CD4-positive, alpha-beta memory T cell (primary cell): ENCODE measurements at places on chromosomes 6 and 20. TPM values are rescaled to one million over a fixed set of nuclear protein-coding genes. Genes with fewer than 3 reads are reported as not detected.

DNA sequence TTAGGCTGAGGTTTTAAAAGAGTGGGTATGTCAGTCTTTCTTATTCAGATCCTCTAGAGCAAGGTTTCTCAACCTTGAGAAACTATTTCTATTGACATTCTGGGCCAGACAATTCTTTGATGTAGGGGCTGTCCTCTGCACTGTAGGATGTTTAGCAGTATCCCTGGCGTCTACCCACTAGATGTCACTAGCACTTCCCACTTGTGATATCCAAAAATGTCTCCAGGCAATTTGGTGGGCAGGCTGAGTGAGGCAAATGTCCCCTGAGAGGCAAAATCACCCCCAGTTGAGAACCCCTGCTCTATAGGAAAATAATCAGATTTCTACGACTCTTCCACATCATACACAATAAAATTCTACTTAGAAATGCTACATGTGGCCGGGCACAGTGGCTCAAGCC, 7.7 kb upstream of the ZKSCAN8 start:
- peak; percentile 40 for DNase-seq

GRCh38 chr6:161415302-161415855, 141.5 kb upstream of the AGPAT4 start:
- DNase-seq, result no peak

- no peak for DNase-seq
These were observed 154.6 kb upstream of the PROKR2 start for GRCh38 chr20:5471368-5471767.

PPIL6 gene
- 0.39 TPM for total RNA-seq

DNA sequence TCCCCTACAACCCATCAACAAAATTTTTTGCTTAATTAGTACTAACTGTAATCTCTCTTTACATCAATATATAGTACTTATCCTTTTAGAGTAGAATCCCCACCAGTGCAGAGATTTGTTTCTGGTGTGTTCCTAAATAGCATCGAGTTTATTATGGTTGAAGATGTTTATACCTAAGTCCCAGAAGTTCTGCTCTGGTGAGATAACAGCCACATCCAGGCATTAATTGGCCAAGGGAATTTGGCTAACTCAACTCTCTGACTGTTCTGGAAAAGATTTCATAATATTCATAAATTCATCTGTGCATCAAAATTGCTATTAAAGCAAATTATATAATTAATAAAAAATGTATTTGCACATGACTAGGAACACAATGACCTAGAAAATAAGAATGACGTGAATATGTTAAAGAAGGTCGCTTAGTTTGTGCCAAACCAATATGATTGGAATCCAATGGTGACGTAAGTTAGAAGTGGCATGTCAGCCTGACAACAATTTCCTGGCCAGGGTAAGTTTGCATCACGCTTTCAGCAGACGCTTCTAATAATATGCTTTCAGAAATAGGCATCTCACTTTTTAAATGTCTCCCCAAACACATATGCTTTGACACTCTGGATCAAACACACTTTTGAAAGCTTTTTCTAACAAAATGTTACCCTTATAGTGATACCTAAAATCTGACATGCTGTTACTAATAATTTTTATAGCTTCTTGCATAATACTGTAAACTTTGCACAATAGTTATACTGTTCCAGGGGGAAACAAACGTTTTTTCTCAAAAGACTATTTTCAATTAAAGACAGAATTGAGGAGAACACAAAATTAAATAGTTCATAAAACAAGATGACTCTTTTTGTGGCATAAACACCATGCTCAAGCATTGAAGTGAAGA, 236.7 kb downstream of the TENT5A start:
- DNase-seq, result no peak

DNA sequence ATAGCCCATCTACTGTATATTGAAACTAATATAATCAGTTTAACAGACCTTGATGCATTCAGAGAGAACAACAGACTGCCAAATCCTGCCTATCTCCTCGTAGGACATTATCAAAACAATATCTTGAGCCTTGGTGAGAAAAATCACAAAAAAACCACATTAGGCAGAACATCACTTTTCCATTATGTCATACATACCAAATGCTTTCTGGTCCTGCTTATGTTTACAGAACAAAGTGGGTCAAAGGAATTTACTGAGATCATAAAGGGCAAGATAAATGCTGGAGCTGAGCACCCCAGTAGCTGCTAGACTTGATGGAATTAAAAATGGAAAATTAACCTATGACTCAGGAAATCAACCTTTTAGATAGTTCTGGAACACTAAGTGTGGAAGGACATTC, 195.3 kb upstream of the KCNK16 start:
- DNase-seq, result no peak

DNA sequence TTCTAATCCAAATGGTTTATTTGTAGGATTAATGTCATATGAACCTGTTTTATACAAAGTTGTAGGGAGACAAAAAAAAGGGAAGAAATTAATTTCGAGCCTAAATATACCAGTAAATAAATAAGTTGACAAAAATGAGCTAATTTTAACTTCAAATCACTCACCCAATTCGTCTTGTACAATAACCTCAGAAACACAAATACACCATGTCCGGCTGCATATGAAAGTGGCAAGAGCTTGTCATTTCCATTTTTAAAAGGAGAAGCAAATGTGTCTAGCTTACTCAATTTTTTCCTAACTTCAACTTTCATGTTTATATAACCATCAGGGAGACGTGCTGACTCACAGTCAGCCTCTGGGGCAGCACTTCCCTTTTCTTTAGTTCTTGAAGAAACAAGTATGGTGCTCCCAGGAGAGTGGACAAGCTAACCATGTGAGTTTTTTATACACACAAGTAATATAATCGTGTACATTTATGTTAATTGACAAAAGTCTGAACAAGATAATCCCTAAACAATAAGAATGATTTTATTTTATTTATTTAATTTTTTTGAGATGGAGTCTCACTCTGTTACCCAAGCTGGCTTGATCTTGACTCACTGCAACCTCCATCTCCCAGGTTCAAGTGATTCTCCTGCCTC, 55.5 kb upstream of the SGK1 start:
- no peak for DNase-seq

- no peak for DNase-seq
These were observed 41.9 kb upstream of the CALHM6 start for GRCh38 chr6:116419069-116419786.

- DNase-seq, result no peak
These were observed 62.4 kb upstream of the MRPS10 start for GRCh38 chr6:42279966-42280629.

DNA sequence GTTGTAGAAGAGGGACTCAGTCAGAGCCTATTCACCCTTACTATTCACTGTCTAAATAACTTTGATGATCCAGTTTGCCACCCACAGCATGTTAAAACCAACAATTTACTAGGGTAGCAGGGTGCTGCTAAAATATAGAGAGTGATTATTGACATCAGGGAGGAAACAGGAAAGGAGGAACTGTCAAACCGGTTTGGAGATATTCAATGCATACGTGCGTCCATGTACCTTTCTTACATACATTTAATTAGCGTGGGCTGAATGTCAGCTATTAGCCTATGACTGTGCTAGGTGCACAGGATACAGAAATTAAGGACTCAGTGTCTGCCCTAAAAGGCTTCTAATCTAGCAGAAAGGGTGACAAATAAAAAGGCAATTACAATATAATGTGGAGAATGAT, 57.2 kb downstream of the IL20RA start:
- no peak for DNase-seq
